ENCODE measurements at places on chromosomes 6 and 20.
A peak's percentile ranks its signal among the peaks of the same experiment; 100 is the strongest.

GRCh38 chr6:54579011-54579410, 267.6 kb upstream of the FAM83B start:
- DNase-seq: no peak

- no peak for DNase-seq
These were observed 188.9 kb downstream of the KCNQ5 start for GRCh38 chr6:72810571-72811280.

DNA sequence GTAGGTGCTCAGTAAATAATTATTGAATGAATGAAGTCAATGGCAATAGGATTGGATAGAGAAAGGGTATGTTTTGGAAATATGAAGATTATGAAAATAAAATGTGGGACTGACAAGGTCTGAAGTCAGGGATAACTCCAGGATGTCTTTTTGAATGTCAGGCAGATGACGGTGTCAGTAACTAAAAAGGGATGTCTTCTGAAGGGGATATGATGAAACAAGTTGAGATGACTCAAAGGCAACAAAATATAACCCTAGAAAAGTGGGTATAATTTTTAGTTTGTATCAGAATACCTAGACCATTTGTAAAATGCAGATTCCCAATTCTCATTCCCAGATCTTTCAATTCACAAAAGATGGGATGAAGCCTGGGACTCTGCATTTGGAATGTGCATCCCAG, 257.3 kb upstream of the SGK1 start:
- no peak for DNase-seq

DNA sequence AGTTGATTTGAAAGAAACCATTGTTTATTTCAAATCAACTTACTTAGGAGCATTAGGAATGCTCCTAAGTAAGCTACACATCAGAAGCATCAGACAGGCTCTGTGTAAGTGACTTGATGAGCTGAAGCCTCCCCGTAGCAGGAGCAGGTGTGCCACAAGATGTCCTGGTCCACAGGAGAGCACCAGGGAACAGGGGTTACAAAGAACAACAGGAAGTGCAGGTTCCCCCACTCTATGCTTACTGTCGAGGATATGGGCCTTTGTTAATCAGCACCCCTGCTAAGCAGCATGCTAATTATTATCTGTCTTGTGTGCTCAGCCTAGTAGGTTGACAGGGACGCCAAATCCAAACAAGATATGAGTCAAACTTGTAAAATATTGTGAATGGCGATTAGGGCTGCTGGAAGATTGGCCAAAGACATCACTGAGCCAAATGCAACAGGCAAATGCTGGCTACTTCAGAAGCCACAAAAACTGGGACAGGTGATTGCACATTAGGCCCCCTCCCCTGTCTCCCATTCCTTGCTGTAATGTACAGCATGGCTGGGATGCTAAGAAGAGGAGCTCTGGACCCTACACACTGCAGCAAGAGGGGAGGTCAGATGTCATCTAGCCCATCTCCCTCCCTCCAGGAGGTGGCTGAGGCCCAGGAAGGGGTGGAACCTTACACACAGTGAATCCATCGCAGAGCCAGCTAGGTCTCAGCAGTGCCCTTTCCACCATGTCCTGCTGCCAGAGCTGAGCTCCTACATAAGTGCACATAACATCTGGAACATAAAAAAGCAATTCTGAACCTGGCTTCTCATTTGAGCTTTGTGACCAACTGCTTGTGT, 939 bp downstream of the TGM3 start:
- DNase-seq: no peak

GRCh38 chr6:51892750-51893149, 194.7 kb downstream of the PKHD1 start:
- no peak for DNase-seq

DNA sequence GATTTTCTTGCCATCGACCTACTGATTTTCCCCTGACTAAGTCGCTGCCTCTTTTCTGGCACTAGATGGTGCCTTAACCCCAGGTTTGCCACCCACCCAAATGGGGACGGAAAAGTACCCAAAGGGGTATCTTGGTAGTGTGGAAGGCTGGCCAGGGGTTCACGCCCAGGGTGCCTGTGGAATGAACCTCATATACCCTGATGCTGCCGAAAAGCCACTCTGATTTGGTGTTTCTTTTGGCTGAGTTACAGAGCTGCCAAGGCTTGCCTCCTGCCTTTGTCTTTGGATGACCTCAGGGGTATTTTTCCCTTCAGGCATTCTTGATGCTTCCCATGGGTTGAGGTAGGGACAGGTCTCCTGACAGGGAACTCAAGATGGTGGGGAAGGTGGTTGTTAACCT, 78.1 kb downstream of the MAP3K7 start:
- no peak for DNase-seq

DNA sequence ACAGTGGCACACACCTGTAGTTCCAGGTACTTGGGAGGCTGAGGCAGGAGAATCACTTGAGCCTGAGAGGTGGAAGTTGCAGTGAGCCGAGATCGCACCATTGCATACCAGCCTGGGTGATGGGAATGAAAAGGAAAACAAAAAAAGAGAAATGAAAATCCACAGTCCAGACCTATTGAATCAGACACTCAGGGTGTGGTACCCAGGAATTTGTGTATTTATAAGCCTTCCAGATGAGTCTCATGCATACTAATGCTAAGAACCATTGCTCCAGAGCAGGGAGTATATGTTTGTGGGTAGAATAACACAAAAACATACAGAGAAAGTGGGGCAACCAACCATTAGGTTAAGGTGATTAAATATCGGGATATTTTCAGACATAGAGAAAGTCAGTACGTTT, 36.1 kb upstream of the PLCB4 start:
- no peak for DNase-seq

GRCh38 chr6:72524011-72524645, 97.7 kb upstream of the KCNQ5 start:
- DNase-seq: no peak

- DNase-seq: no peak
These were observed 85.5 kb downstream of the ARID1B start for GRCh38 chr6:156862711-156863110.

GRCh38 chr6:17899491-17899890, 87.9 kb downstream of the KIF13A start:
- no peak for DNase-seq

DNA sequence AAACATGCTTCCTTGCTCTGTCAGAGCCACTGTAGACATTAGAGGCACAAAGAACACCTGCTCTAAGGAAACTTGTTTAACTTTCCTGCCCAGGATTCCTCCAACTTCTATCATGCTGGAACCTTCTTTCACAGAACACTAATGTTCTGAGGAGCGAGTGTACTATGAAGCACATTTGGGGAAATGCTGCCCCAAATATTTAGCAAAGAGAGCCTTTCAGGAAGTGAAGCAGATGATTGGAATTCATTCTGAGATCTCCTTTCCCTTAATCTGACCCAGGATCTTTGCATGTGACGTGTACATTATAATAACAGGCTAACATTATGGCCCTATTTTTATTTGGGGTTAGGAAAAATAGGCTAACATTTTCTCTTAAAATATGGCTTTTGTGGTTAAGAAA, 21.0 kb upstream of the FYN start:
- no peak for DNase-seq

DNA sequence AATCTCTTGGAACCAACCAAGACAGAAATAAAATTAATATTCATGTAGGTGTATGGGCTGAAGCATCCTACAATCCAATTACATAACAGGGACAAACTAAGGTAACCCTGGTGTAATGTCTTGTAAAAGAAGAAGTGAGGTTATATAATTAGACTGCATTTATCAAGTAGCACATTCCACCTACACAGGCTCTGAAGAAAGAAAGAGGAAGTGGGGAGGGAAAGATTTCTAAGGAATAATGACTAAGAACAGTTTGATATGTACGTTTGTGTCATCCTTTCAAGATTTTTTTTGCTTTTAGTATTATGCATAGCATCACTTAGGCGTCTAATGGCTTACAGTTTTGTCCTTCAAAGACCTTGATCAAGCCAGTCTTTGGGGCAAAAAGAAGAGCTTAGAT, 139.7 kb downstream of the PLCB1 start:
- DNase-seq: no peak

GRCh38 chr6:111688331-111688730, 82.7 kb upstream of the TRAF3IP2 start:
- DNase-seq: no peak

DNA sequence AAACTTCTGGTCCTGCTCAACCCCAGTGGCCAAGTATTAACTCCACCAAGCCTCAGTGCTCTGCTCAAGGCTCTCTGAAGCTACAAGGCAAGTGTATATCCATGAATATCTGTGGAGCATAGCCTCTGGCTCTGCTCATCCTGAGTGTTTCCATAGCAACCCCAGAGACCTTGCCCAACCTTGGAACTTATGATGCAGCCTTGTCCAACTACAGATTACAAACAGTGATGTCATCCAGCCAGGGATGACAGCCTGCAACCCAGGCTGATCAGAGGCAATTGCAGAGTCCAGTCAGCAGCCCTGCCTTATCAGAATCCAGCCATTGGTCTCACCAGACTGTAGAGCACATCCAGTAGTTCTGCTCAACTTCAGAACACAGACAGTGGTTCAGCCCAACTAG, 65.5 kb upstream of the SPACA1 start:
- DNase-seq: no peak

- DNase-seq: no peak
These were observed 72.9 kb downstream of the SGK1 start for GRCh38 chr6:134245041-134245440.

- no peak for DNase-seq
These were observed 4.7 kb upstream of the AKAP7 start for GRCh38 chr6:131130554-131130940.

DNA sequence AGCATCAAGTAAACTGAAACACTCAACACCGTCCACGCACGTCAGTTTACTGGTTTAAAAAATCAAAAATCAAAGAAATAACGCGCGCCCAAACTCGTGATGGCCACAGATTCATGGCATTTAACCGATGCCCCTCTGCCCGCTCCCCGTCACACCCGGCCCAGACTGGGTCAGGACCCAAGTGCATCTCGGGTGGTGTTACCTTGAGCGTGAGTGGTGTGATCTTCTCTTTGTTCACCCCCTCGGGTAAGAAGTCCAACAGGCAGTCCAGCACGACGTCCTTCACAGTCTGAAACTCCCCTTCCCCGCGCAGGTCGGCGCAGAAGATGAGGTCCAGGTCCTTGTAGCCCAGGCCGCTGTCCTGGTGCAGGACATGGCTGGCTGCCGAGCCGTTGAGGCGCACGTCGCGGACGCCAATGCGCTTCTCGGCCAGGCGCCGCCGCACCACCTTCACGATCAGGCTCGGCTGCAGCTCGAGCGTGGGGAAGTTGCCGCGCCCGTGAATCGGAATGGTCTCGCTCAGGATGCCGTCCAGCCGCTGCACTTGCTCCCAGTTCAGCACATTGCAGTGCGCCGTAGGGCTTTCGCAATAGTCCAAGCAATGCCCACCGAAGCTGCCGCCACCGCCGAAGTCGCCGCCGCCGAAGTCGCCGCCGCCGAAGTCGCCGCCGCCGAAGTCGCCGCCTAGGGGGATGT, 945 bp downstream of the TENT5A start:
- peak; percentile 18 for DNase-seq

DNA sequence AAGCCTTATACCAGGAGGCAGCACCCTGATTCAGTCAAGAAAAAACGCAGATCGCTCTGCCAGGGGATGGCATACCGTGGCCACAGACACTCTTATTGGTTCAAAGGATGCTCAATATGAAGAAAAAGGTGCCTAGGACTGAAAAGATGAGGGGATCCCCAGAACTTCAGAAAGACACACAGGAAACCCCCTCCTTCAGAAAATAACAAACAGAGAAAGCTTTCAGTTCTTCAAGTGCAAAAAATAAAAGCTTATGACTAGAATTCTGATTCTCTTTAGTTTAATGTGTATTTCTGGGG, 17.7 kb upstream of the MYB start:
- no peak for DNase-seq

- DNase-seq: no peak
These were observed 1012.7 kb downstream of the EYS start for GRCh38 chr6:64694356-64694755.

DNA sequence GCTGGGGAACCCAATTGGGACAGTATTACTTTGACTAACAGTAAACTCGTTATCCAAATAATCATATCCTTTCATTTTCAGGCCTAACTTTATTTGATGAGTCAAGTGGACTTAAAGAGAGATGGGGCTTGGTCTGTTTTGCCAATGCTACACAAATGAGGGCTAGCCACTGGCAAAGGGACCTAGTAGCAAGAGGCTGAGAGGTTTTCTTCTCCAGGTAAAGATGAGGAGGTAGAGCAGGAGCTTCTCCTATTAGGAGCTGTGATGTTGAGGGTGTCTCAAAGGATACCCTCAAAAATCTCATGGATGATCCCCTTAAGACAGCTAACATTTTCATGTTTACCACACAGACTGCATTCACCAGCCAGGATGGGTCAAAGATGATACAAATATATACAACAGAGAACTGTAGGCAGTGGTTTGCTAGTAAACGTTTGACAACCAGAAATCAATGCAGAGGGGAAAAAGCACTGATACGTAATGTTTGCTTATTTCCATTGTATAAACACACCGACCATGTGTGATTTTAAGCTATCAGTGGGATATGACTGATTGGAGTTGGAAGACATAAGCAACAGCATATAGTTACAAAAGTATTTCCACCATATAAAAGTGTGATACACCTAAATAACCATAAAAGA, 153.3 kb downstream of the IBTK start:
- DNase-seq: no peak

GRCh38 chr6:43159599-43159998, 11.5 kb upstream of the SRF start:
- no peak for DNase-seq

DNA sequence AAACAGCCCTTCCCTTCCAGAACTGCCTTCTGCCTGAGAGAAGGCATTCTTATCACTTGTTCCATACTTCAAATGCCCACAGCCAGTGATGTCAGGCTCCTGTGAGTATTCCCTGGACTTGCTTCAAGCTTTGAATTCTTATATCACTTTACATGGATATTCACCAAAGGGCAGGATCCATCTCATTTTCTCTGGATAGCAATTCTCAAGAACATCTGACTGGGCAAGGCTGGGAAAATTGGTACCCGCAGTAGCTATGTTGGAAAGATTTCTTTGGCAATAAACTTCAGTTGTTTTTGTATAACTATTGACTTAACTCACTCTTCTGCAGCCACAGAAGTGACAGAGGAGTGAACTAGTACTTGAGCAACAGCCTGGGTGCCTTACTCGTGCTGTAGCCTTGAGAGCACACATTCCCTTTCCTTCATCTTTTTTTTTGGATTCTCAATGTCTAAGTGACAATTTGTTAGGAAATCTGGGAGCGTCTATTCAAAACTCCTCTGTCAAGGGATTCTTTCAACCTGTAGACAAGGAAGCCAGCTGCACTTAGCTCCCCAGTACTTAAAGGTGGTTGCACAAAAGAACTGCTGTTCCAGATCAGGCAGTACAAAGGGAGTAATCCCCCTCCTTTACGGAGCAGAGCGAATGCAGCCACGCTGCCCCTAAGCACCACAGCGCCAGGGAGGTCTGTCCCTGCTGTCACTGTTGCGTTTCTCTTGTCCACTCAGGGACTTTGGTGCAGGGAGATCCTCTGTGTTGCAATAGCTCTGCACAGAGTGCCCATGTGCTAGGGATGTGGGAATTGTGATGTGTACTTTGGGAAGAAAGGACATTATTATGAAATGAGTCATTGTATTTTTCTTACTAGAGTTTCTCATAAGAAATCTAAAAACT, 69.6 kb downstream of the JAG1 start:
- DNase-seq: peak; percentile 83
